ENCODE measurements at places on chromosomes 12 and 14. TPM values are rescaled to one million over a fixed set of nuclear protein-coding genes. Genes with fewer than 3 reads are reported as not detected.

NOS1 gene
- not detected for total RNA-seq

ENTPD5 gene
- total RNA-seq: 10.5 TPM

TMEM179 gene
- total RNA-seq: 0.30 TPM

KLRB1 gene
- 0.95 TPM for total RNA-seq

Data from T-helper 2 cell treated with Interferon-gamma antibody and Interleukin-4, amounts not matched to agents 100 ng/mL and 5 ng/mL, for 36 hours (primary cell).